ENCODE measurements at places on chromosomes 3 and 15. TPM values are rescaled to one million over a fixed set of nuclear protein-coding genes. Genes with fewer than 3 reads are reported as not detected.
A peak's percentile ranks its signal among the peaks of the same experiment; 100 is the strongest.

GRCh38 chr15:68252925-68253534, 23.5 kb upstream of the CLN6 start:
- peak; percentile 89 for DNase-seq

DNA sequence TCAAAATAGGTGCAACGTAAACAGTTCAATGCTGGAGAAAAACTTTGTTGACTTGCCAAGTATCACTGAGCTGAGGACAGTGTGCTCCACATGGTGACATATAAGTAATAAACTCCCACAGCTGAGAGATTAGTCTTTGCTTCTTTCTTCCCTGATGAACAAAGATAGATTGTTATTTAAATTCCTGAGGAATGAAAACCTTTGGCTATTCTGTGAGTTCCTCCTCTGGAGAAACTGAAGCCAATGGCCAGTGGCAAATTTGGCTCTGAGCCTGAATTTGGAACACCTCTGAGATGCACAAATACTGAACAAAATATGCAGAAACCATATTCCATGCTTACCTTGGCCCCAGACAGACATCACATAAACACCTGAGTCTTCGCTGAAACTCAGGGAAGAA, 63.3 kb downstream of the RPL22L1 start:
- no peak for DNase-seq

DNA sequence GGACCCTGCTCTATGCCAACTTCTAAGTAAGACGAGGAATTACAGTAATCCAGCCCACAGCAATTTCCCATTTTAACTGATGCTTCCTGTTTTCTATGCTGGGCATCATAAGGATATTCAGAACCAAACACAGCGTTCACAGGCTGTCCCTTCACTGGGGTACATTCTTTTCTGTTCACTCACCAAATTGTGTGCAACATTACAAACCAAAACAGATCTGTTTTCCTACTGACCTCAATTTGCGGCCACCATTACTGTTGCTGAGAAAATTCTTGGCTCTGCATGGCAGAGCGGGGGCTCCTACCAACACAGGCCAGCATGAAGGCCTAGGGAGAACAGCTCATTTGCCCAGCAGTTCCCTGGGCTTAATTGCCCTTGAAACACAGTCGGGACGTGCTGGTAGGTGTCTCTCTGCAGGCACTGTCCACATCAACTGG, 76.5 kb downstream of the MYO1E start:
- peak; percentile 63 for DNase-seq

DNA sequence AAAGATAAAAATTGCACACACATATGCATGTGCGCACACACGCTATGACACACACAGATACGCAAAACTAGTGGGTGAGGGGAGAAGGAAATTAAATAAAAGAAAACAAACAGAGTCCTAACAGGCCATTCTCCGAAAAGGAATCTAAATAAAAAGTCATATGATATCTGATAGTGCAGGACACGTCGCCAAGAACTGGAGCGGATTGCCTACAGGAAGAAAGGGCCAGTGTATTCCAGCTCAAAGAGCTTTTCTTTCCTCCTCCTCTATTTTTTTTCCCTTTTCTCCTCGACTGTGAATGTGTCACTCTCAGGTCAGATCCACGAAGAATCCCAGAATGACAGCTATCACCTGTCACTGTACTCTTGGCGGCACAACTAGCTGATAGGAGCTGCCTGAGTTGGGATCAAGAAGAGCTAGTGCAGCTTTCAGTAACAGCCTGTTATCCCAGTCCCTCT, 157.8 kb downstream of the TIGIT start:
- no peak for DNase-seq

DNA sequence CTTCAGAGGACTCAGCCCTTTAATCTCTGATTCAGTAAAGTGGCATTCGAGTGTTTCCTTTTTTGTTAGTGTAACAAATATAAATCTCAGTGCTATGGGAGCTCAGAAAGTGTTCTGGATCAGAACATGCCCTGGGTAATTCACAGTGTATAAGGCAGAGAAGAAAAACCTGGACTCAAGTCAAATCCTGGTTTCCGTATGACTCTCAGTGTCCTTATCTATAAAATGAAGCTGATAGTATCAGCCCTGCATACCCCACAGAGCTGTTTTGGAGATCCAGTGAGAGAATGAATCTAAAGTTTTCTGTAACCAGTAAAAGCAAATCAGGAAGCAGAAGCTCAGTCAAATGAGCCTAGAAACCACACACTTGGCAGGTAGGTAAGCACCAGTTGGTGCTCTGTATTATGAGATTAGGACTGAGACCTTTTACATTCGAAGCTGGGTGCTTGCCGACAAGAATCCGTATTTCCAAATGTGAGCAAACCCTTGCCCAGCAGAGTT, 67.2 kb downstream of the IL1RAP start:
- DNase-seq = no peak

GRCh38 chr15:37693926-37694325, 240.5 kb upstream of the TMCO5A start:
- no peak for DNase-seq

- no peak for DNase-seq
Observed at GRCh38 chr3:25586553-25586952, 78.2 kb downstream of the TOP2B start.

DNA sequence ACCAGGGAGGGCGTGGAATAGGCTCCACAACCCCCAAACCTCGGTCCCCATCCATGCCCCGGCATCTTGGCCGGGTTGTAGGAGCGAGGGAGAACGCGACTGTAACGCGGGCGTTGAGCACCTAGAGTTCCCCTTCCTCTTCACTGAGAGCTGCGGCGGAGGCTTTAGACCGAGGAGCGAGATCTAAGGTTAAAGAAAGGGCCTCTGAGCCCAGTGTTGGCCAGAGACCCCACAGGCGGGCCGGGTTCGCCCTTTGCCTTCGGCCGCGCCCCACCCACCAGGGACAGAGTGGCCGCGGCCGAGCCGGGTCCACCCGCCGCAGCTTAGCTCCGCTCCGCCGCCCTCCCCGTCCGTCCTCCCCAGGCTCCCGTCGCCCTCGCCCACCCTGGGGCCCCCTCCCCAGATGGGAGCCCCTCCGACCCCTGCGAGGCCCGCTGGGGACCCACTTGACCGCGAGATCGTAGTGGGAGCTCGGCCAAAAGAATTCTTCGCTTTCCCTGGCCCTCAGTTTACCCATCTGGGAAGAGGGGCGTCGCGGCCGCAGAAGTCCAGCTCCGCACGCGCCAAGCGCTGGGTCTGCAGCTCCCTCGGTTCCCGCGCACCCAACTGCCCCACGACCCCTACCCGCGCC, 425 bp downstream of the ANPEP start:
- DNase-seq = peak; percentile 42

- peak; percentile 61 for DNase-seq
Observed at GRCh38 chr15:91790836-91791235, 62.7 kb upstream of the SLCO3A1 start.

GRCh38 chr3:77084511-77084910, 44.6 kb downstream of the ROBO2 start:
- no peak for DNase-seq

DNA sequence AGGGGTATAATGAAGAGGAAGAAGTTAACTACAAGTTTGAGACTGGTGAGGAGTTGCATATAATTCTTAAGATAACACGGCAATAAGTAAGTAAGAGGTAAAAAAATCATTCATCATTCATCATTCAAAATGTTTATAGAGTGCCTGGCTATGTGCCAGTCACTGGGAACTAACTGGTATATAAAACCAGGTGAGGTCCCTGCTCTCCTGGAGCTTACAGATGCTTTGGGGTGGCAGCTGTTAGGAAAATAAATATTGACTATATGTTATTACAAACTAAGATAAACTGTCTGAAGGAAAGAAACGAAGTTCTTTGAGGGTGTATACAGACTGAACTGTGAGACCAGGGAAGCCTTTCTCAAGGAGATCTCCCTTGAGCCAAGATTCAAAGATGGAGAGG, 2.9 kb downstream of the CASR start:
- DNase-seq = no peak

DNA sequence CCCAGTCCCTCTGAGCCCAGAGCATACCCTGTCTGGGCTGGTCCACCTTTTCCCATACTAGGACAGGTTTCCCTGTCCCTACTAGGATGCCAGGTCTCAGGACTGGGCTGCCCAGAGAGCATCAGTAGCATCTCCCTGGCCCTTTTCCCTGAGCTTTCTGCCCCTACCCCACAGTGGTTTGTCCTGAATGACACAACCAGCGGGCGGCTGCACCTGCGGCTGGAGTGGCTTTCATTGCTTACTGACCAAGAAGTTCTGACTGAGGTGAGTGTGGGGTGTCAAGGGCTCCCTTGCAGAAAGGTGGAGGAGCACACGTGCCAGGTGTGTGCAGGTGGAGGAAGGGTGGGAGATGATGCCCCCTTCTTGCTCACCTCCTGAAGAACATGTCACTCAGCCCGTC, 33.5 kb downstream of the ESYT3 start:
- no peak for DNase-seq

- DNase-seq = no peak
Observed at GRCh38 chr3:191682961-191683360, 222.0 kb downstream of the PYDC2 start.

DNA sequence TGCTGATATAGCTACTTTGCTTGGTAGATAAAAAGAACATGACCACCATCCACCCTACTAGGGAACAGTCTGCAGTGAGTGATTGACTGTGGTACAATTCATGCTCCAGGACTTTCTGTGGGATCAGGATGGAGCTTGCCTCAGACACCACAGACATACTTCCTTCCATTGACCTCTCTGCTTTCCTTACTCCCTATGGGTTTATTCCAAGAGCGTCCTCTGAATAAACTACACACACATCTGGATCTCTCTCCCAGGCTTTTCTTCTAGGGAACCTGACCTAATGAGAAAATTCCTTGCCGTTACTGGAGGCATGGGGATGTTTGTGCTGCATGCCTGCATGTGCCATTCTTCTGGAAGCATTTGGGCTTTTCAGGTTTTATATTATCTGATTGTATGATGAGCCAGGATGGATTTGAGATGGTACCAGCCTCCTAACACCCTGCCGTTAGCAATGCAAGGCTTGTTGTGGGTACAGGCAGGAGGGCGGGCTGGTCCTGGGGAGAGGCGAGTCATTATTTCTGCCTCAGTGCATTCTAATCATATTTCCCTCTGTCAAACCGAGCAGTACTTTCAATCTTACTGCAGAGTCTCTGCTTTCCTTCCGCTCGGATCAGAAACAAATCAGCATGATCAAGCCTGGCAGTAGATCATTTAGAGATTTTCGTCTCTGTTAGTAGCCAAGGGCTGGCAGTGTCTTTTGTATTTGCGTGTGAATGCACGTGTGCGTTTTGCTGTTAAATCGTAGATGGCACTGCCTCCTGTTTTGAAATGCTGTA, 279.2 kb downstream of the PDCD6IP start:
- DNase-seq = no peak

- no peak for DNase-seq
Observed at GRCh38 chr3:108441071-108441507, 69.3 kb downstream of the MYH15 start.

GRCh38 chr15:38992506-38992905, 427.9 kb upstream of the RASGRP1 start:
- no peak for DNase-seq

- DNase-seq = no peak
Observed at GRCh38 chr15:49075881-49076280, 29.6 kb upstream of the SECISBP2L start.

- no peak for DNase-seq
Observed at GRCh38 chr15:77889009-77889806, 188.3 kb downstream of the TBC1D2B start.

GRCh38 chr3:183857863-183858262, 26.8 kb downstream of the PARL start:
- no peak for DNase-seq

GRCh38 chr3:23726811-23727548, 78.8 kb upstream of the UBE2E1 start:
- no peak for DNase-seq

DNA sequence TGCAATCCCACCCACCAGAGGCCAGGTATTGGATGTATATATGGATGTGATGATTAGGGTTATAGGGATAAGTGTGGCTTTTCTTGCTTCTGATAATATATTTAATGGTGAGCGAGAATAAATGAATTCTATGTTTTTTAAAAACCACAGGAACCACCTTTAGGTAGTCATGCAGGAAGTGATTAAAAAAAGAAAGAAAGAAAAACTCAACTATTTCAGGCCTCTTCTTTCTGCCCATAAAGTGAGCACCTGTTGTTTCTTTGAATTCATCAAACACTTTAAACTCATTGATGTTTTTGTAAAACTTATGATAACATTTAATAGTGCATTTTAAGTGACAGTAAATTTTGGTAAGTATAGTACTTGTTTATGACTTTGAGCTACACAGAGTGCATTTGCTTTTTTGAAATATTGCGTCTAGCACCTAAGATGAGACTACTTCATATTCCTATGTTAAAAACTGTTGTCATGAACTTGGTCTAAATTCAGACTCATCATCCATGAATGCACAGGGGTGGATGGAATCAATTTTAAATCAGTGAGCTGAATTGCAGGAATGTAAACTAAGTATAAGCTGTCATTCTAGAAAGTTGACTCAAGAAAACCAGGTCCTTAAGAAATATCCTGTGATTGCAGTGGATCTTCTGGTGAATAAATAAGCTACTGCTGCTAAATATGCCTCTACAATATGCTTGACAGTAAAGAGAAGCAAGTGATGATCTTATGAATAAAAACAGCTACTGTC, 764.4 kb upstream of the NECTIN3 start:
- no peak for DNase-seq

GRCh38 chr3:137770835-137771399, 6.8 kb downstream of the SOX14 start:
- no peak for DNase-seq

DNA sequence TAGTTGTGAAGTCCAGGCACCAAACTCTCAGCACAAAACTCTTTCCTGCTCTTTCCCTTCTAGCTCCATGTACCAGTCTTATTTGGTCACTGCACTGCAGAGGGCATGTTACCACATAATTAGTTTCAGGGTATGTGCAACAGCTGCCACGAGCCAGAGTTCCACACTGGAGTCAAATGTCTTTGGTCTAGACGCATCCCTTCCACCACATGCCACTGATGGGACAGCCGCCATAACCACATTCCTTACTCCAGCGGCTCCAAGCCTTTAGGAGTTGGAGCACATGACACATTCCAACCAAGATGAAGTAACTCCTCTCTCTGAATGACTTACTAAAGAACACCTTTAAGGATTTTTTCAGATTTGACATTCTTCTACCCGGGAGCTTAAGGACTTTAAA, 153.4 kb downstream of the ERC2 start:
- DNase-seq = peak; percentile 77

DNA sequence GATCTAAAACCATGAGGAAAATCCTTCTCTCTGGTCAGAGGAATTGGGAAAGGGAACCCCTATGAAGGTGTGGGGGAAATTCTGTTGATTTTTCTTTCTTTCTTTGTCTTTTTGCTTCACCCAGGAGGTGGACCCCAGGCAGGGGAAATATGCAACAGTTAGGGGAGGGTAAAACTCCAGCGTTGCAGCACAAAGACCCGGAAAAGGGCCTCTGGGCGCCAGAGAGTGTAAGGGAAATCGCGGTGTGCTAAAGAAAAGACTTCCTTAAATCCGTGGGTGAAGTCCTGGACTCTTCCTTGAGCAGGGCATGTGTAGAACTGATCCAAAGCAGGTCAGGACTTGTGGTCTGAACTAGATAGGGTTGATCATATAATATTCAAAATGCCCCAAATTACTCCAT, 11.1 kb upstream of the TBC1D21 start:
- no peak for DNase-seq

GRCh38 chr3:123909785-123910184, 25.7 kb upstream of the MYLK start:
- no peak for DNase-seq

The CHDH gene
- 0.49 TPM for total RNA-seq

The CLDN18 gene
- not detected for total RNA-seq

The ATP8B4 gene
- total RNA-seq = not detected

The AVEN gene
- 42.4 TPM for total RNA-seq

The PAK6 gene
- total RNA-seq = 9.3 TPM

The SLC28A2 gene
- total RNA-seq = not detected

The XCR1 gene
- not detected for total RNA-seq

The P3H2 gene
- 60.2 TPM for total RNA-seq

The SPINK8 gene
- not detected for total RNA-seq
